ENCODE measurements at places on chromosomes 4 and X.

DNA sequence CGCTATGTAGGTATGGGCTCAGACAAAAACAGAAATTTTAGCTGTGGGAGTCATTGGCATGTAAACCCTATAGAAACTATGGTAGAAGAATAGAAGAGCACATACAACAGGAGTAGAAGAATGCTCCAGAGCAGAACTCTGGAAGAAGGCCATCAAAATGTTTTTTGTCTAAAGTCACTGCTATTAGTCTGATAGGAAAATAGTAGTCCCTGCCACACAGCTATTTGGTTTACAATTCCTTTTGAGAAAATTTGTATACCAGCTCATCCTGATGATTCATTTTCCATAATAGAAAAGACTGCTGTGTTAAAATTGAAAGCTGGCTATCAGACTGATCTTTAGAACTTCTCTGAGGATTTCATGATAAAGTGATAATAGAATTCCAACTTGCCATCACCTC lies 32.8 kb upstream of the ADAD1 start:
- DNase-seq: no peak

DNA sequence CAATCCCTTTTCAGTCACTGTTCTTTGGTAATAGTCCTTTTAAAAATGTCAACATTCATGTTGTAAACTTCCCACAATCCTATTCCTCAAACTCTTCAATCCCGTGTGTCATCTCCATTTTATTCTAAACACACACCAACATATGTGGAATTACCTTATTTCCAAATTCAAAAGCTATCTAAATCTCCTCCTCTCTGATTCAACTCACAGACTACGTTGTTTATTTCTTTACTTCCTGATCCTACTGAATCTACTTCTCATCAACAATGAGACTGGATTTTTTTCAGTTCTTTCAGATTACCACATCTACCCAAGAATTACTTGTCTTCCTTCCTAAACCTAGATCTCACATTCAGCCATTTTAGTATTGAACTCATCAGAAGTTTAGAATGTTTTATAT lies 188.2 kb downstream of the GABRB1 start:
- no peak for DNase-seq

GRCh38 chrX:152072236-152072635 lies 66.1 kb downstream of the MAGEA10 start:
- no peak for DNase-seq

DNA sequence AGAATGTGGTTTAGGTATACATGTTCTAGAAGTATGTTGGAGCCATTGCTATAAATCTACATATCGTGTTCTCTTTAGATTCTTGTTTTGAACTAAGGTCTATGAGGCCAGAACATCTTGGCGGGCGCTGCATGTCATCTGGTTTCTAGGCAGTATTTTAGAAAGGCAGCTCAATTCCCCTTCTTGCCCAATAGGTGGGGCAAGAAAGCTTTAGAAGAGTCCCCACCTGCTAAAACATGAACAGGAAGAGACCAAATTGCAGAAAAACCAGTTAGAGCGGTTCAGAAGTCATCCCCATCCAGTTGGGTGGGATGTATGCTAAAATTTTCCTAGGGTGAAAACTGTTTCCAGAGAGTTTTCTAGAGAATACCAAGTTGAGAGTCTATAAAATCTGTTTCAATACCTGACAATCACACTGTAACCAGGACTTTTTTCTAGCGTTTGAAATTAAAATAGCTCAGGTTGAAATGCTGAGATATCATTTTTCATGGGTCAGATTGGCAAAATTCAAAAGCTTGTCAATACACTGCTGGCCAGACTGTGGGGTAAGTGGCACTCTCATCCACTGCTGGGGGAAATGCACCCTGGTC lies 17.5 kb upstream of the SH3KBP1 start:
- DNase-seq: peak; percentile 49

- no peak for DNase-seq
These were observed 3.2 kb downstream of the SPON2 start for GRCh38 chr4:1169171-1169671.

DNA sequence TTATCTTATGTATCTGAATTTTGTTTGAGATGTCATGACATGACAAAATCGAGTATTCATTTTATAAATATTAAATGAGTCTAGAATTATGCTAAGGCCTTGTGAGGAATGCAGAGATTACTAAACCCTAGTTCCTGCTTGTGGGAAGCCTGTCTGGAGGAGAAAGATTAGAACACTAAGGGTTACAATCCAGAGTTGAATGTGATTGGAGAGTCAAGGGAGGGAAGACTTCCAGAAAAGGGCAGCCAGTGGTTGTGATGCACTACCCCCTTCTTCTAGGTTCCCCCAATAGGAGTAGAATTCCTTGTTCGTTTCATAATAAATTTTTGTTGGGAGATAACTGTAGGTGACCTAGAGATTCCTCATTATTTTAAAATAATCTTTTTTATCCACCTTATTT lies 141.1 kb downstream of the AFF1 start:
- DNase-seq: no peak

- DNase-seq: no peak
These were observed 10.1 kb downstream of the BCOR start for GRCh38 chrX:40087425-40088298.

GRCh38 chr4:186169945-186170802 lies 21.2 kb upstream of the CYP4V2 start:
- no peak for DNase-seq

DNA sequence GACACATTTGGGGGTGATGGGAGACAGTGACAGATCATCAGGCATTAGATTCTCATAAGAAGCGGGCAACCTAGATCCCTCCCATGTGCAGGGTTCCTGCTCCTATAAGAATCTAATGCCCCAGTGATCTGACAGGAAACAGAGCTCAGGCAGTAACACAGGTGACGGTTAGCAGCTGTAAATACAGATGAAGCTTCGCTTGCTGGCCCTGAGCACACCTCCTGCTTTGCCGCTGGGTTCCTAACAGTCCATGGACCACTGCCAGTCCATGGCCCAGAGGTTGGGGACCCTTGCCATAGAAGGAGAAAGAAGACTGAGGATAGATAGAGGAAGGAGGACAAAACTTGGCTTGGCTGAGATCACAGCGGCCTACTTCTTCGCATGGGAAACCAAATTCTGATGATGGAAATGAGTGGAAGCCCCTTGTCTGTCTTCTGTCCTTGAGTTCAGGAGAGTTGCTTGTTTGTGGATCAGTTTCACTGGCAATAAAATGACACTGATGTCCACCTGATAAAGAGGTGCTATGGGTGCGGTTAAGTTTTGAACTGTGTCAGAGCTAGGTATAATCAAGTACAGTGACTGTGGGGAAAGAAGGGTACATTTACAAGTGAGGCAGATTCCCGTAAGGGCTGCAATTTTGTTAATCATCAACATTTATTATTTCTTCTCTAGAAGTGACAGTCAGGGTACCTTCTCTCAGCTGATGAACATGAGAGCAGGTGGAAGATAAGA lies 1.7 kb upstream of the TIFA start:
- DNase-seq: no peak

Measured in NCI-H345 (cell line).